ENCODE measurements at places on chromosomes 16 and 17.

- DNase-seq: peak; percentile 36
Measured at GRCh38 chr17:16329519-16330271, 23.6 kb downstream of the CENPV start.

- no peak for DNase-seq
Measured at GRCh38 chr16:11530171-11530940, 56.4 kb downstream of the LITAF start.

- DNase-seq: peak; percentile 80
Measured at GRCh38 chr16:54936979-54937670, 6.5 kb downstream of the IRX5 start.

GRCh38 chr16:54493061-54493460 is 206.5 kb upstream of the IRX3 start:
- DNase-seq: peak; percentile 77

DNA sequence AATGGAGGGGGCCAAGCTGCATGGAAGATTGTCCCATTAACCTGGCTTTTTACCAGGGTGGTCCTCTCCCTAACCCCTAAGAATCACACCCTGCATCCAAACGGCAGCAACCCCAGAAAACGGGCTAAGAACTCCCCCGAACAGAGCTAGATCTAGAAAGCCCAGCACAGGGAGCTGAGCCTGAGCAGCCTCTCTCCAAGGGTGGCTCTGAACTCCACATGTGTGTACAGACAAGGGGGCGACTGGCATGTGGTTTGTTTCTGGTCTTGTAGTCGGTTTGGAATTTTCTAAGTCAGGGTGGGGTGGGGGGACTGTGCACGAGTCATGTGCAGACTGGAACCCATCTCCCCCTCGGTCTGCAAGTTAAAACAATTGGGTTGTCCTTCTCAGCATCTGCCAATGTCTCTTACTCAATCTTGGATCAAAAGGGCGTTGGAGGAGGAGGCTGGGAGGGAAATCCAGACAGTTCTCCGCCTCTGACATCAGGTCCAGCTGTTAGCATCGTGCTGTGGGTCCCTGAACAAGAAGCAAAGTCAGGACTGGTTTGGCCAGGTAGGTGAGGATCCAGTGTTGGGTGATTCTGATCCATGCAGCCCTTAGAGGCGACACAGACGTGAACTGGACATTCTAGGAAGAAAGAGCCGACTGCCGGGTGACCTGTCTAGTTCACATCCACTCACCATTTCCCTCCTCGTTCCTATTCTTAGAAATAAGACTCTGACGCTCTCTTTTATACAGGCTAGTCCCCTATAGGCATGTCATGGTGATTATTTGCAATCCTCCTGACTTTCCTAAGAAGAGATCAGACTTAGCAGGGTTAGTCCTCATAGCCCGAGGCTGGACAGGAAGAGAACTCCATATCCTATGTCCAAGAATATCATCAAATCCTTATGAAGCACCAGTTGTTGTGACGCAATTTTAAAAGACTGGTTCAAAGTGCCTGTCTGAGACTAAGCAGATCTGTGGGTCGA is 381.8 kb downstream of the SOX9 start:
- peak; percentile 77 for DNase-seq

- DNase-seq: no peak
Measured at GRCh38 chr17:12040478-12040877, 19.8 kb downstream of the MAP2K4 start.

GRCh38 chr16:29699324-29700219 is 20.6 kb downstream of the QPRT start:
- no peak for DNase-seq

DNA sequence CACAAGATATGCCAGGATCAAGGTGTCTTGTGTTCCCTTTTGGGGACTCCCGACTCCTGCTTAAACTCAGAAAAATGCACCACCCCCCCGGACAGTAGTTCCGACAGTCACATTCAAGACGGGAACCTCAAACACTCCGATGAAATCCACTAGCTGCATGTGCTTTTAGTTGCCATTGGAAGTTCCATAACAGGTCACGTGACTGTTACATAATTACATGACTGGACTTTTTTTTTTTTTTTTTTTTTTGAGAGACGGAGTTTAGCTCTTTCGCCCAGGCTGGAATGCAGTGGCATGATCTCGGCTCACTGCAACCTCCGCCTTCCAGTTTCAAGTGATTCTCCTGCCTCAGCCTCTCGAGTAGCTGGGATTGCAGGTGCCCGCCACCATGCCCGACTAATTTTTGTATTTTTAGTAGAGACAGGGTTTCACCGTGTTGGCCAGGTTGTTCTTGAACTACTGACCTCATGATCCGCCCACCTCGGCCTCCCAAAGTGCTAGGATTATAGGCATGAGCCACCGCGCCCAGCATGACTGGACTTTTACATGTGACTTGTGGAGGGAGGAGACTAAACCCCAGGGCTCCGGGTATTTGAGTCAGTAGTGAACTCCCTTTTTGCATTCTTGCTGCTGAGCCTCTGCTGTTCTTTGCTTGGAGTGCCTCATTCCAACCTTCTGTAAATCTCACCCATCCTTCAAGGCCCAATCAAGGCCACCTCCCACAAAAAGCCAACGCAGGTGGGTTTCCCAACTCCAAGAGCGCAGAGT is 1.6 kb downstream of the SIRT7 start:
- no peak for DNase-seq
